ENCODE measurements at places on chromosomes 2 and 18. TPM values are rescaled to one million over a fixed set of nuclear protein-coding genes. Genes with fewer than 3 reads are reported as not detected.

Gene ERFE
- total RNA-seq: 7.4 TPM

- H3K27me3 ChIP-seq: peaks cover 14% of the 10 kb centered on the region
- peak; percentile 51 for DNase-seq
- H3K4me3 ChIP-seq: no peak overlapping the region
- no peaks in the 10 kb centered on the region for H3K36me3 ChIP-seq
- no peak overlapping the region for H3K27ac ChIP-seq
These were observed 381.6 kb downstream of the SUCLG1 start for GRCh38 chr2:84077496-84077895.

DNA sequence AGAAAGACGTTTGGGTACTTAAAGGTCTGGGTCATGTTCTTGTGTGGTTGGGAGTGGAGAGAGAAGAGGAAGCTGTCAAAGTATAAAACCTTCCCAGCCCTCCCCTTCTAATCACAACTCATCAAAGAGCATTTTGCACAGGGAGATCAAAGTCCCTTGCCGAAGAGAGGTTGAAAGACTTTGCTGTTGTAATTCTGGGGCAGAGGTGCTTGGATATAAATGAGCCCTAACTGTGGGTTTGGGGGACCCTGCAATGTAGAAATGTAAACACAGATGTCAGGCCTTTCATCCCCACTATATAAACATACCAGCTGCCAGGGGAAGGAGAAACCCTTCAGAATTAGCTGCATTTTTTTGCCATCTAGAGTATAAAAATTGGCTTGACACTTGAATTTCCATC lies 182.1 kb downstream of the ETAA1 start:
- H3K36me3 ChIP-seq: no peaks in the 10 kb centered on the region
- peaks cover 3% of the 10 kb centered on the region for H3K4me1 ChIP-seq
- H3K27ac ChIP-seq: no peak overlapping the region
- DNase-seq: no peak
- no peak overlapping the region for H3K4me3 ChIP-seq

- H3K36me3 ChIP-seq: no peaks in the 10 kb centered on the region
- no peak overlapping the region for H3K27ac ChIP-seq
- peak; percentile 6 for DNase-seq
- no peaks in the 10 kb centered on the region for H3K27me3 ChIP-seq
- peaks cover 3% of the 10 kb centered on the region for H3K4me1 ChIP-seq
These were observed 54.2 kb downstream of the LTBP1 start for GRCh38 chr2:33000986-33001385.

- peaks cover 25% of the 10 kb centered on the region for H3K4me1 ChIP-seq
- H3K4me3 ChIP-seq: no peak overlapping the region
- no peaks in the 10 kb centered on the region for H3K27me3 ChIP-seq
- DNase-seq: no peak
- no peaks in the 10 kb centered on the region for H3K36me3 ChIP-seq
- no peak overlapping the region for H3K27ac ChIP-seq
These were observed 40.0 kb downstream of the CPO start for GRCh38 chr2:206979365-206979764.

Gene C1QL2
- total RNA-seq: not detected
